Stimulated activated CD4-positive, alpha-beta T cell treated with anti-CD3 and anti-CD28 coated beads, Interleukin-1b, Interleukin-23, amount 100 ng/mL, for 1 hour (primary cell): ENCODE measurements at places on chromosomes 2 and 18.

- no peak for DNase-seq
Measured at GRCh38 chr18:48562075-48562474, 23.2 kb downstream of the CTIF start.

GRCh38 chr2:203650860-203651613, 55.4 kb upstream of the CD28 start:
- DNase-seq: no peak

DNA sequence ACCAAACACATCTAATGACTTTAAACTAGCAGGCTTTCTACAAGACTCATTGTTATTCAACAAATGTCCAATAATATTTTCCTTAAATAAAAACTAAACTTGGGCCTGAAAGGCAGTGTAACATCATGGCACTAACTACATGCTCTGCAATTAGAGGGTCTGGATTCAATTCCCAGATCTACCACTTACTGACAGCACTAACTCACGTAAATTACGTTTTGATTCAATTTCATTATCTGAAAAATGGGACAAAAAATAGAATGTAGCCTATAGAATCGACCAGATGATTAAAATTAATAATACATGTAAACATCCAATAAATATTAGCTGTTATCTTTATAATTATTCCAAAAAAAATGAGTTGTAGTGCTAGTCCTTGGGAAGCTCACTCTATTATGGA, 98.0 kb upstream of the DDX18 start:
- DNase-seq: no peak

- no peak for DNase-seq
Measured at GRCh38 chr18:68219872-68220271, 495.0 kb downstream of the TMX3 start.

GRCh38 chr18:13371689-13372418, 153.3 kb downstream of the LDLRAD4 start:
- no peak for DNase-seq

- no peak for DNase-seq
Measured at GRCh38 chr2:122737429-122738077, 982.1 kb downstream of the TSN start.

DNA sequence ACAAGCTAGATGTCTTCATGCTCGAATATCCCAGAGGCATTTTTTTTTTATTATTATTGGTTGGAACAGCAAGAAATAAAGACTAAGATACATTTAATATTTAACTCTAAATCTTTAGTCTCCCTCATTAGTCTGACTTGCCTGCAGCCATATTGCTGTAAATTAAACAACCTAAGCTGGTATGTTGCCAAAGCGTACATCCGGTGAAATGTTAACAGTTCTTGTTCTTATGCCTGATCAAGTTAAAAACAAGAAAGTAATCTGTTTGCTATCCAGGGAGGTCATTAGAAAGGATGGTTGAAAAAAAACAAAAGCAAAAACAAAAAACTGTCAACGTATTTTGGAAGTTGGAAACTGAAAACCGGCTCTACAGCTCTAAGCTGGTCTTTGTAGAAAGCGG, 125.9 kb upstream of the NABP1 start:
- DNase-seq: no peak

DNA sequence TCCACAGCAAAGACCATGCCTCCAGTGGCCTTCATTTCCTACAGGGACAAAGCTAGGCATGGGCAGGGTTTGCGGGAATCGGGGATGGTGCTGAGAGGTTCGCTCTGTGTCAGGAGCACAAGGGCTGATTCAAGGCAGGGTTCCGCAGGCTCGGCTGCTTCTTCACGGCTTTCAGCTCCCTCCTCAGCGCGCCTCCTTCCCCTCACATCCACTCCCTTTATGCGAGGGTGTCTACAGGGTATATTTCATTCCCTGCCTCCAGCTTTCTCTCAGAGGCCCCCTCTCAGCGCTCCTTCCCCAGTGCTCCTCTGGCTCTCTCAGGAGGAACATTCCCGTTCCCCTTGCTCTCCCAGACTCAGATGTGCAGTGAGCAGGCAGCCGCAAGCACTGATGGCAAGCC, 78.7 kb upstream of the ASB18 start:
- no peak for DNase-seq

DNA sequence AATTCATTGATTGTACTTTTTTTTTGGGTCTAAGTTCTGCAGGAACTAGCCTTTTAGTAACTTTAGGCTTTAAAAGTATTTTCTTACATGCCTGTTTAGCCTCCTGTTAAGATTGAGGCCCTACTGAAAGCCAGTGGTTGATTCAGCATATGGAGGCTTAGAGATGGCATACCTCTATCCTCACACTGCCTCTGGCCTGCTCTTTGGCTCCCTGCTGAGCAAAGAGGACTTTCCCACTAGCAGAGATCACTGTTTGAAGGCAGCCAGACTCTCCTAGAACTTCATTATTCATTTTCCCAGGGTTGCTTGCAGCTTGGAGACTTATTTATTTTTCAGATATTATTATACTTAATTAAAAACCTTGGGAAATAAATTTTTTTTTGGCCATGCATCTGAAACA, 405.6 kb upstream of the MEX3C start:
- no peak for DNase-seq

DNA sequence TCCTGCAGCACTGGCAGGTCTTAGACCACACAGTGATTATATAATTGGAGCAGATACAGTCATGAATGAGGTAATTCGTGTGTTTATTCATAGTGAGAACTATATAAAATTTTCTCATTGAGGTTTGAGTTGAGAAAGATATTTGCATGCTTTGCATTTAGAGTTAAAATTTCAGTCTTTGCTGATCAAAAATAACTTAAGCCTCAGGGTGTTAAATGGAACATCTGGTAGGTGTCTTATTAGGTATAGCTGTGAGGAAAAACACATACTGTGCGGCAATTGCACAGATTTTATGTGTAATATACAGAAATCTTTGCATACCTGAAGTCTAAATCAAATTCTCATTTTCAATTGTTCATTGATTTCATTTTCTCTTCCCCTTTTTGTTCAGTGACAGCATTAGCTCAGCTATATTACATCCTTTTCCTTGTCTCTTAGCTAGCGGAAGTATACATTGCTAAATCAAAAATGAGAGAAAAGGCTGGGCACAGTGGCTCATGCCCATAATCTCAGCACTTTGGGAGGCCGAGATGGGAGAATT, 21.2 kb downstream of the GORASP2 start:
- no peak for DNase-seq

GRCh38 chr2:275466-275865, 10.7 kb downstream of the ACP1 start:
- DNase-seq: no peak

- no peak for DNase-seq
Measured at GRCh38 chr2:32780961-32781360, 153.1 kb downstream of the TTC27 start.

GRCh38 chr2:27833931-27834330, 56.3 kb downstream of the RBKS start:
- no peak for DNase-seq
